Stomach (tissue), 19 donors: ENCODE measurements at places on chromosomes 12 and 14. TPM values are rescaled to one million over a fixed set of nuclear protein-coding genes. Genes with fewer than 3 reads are reported as not detected.

DNA sequence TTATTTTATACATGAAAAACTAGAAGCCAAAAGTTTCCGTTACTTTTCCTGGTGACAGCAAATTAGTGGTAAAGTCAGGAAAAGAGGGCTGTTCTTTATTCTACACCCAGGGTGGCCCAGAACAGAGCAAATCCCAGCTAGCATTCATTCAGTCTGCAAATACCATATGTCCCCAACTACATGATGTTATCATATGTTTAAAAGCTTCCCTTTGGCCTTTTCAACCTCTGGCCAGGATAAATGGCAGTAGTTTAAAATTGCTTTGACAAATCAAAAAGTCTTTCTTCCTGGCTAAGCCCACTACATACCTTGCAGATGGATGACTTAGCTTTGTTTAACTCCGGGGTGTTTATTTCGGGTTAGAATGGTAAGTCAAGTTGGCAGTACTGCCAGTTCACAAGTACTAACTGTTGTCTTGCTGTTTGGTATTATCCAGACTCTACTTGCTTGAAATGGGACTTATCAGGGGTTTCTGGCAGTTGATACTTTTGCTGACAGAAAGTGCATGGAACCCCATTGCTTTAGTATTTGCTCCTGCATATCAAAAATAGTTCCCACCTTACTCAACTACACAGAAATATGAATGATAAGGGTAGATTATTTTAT is 69.7 kb downstream of the PKP2 start:
- no peak for DNase-seq

- no peak for DNase-seq
These were observed 13.0 kb upstream of the NR1H4 start for GRCh38 chr12:100460702-100461101.

GRCh38 chr14:105527826-105528585 is 1.6 kb downstream of the TMEM121 start:
- peak; percentile 95 for DNase-seq

The MANSC4 gene
- total RNA-seq: not detected

The BORCS5 gene
- 34.8 TPM for total RNA-seq

The LGR5 gene
- not detected for total RNA-seq

DNA sequence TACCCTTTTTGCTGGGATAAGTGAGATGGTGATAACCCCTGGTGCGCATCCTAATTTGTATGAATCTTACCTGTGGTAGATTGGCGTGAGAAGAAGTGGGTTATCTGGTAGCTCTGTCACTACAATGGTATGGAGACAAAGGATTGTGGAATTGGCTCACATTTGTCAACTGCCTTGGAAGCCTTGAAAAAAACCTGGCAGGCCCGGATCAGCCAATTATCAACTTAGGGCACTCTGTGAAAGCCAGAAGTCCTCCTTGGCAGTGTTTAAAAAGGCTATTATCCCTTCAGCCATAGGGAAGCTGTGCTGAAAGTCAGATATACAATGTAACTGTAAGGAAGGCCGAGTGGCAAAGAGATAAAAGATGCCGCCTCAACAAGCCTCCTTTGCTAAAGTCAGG is 56.5 kb downstream of the WASHC3 start:
- DNase-seq: no peak

The PIGH gene
- 14.2 TPM for total RNA-seq

GRCh38 chr12:112346194-112346593 is 36.0 kb downstream of the HECTD4 start:
- DNase-seq: no peak

The RPGRIP1 gene
- total RNA-seq: not detected

- peak; percentile 49 for DNase-seq
These were observed 58.4 kb upstream of the BDKRB2 start for GRCh38 chr14:96146131-96146771.

GRCh38 chr12:87809916-87810315 is 219.3 kb downstream of the C12orf50 start:
- DNase-seq: no peak

DNA sequence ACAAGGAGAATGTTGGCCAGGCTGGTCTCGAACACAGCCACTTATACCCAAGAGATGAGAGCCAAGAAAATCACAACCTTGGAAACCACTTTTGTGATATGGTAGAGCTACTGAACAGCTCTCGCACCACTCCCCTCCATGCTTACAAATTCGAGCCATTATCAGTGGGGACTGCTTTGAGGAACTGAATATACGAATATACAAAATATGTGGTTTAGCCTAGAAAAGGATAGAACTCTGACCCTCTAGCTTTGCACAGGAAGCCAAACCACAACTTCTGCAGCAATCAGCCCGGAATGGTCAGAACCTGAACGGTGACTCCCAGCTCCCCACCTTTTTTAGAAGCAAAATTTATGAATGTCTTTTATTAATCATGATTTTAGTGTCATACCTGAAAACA is 129.8 kb upstream of the TMEM132C start:
- no peak for DNase-seq

The NDUFA9 gene
- total RNA-seq: 72.4 TPM

DNA sequence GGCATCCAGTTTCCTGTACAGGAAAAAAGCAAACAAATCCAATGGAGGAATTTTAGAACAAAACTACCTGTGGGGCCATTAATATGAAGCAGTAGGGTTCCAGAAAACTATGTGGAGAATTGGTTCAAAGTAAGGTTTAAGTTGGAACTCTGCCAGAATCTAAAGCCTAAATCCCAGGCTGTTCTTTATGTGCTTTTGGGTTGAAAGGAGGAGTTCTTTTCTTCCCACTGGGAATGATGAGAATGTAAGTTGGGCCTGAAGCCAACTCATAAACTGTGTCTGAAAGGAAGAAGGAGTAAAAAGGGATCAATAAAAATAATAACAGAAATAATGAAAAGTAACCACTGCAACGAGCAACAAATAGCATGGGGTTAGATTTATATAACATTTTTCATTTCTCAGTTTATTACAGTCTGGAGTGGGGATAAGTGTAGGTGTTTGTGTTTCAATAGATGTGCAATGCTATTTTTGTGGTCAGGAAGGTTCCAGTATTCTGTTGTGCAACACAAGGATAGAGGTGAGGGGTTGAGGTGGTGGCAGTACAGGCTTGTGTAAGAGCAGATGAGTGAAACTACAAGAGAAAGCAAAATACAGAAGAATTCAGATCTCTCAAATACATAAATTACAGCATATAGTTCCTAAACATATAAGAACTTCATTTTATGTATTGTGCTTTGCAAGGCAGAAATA is 373.6 kb downstream of the EMP1 start:
- no peak for DNase-seq

- DNase-seq: no peak
These were observed 33.4 kb downstream of the IFT81 start for GRCh38 chr12:110157539-110157938.

GRCh38 chr12:44184499-44185206 is 348.8 kb downstream of the TMEM117 start:
- DNase-seq: no peak

DNA sequence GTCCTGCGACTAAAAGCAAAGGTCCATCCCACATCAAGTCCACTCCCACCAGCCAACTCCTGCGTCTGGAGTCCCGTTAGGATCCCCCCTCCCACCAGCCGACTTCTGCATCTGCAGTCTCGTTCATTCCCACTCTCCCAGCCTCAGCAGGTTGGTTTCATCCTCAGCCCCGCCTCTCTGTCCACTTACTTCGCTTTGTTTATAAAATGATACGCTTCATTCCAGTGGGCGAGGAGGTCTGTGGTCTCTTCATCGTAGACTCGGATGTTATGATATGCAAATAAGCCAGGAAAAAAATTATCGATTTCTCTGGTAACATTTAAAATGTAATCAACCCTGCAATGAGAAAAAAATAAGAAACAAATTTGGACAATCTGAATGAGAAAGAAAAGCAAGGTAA is 56.8 kb downstream of the SSH1 start:
- DNase-seq: no peak

DNA sequence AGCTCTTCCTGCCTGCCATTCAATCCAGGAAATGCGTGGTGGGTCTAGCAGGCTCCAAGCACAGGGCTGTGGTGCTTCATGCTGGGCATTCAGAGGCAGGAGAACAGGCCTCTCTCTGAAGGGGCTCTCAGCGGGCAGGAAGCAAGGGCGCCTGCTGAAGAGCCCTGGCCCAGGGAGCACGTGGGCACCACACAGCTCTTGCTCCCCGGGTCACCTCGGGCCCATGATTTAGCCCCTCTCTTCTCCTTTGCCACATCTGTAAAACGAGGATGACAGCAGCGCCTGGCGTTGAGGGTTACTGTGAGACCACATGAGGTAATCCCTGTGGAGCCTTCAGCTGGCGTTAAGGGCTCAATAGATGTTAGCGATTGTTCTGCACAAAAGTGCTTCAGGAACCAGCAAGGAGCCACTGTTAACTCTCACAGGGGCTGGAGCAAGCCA is 37.6 kb upstream of the SPTLC2 start:
- no peak for DNase-seq

GRCh38 chr12:2825132-2825531 is 9.7 kb downstream of the NRIP2 start:
- no peak for DNase-seq

- DNase-seq: no peak
These were observed 16.3 kb upstream of the NAV3 start for GRCh38 chr12:77814386-77814785.

DNA sequence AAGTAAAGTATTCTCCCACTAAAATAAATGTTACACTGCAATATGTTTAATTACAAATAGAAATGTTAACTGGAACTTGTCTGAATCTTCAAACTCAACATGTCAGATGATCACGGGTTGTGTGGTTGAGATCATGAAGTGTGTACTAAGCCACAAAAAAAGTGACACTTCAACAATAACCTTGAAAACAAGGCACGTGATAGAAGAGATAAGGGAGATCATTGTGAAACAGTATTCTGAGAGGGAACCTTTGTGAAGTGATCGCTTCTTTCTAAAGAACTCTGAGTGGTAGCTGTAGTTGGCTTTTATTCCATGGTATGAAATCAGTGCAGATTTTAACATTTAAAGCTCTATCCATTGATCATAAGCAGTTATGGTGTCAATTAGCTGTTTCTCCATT is 60.0 kb downstream of the LIN52 start:
- DNase-seq: no peak

DNA sequence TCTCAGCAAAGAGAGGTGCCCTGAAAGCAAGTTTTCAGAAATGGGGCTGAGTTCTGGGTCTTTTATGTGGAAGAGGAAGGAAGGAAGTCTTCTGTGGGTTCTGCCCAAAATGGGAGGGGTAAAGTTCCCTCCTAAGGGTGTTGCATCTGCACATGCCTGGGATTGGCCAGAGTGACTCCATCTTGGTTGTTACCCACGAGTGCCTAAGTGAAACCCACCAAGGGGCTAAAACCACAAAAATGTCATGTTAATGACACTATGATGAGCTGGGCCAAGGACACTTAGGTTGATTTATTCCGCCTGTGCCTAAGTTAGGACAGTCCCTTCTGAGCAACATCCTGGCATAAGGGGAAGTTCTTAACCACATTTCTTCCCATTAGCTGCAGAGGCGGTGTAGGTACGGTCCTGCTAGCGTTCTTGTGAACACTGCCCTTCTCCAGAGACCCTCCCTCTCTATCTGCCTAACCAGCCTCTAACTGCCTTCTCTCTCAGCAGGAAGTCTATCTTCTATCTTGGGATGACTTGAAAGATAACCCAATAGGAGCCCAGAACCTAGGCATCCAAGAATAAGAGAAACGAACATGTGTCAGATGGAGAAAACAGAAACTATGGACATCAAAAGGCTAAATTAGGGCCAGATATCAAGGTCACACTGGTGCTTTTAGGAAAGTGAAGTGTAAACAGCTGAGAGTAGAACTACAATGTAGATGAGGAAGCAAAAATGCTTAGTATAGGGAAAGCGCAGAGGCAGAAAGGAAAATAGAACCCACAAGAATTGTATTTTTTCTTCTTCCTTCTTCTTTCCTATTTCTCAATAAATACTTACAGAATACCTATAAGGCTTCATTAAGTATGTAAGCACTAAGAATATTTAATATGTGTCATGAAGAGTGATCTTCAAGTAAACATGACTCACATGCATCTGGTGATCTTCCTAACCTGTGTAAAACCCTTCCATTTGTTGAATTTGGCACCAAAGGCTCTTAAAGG is 104.2 kb upstream of the AMN1 start:
- DNase-seq: peak; percentile 21

The MDGA2 gene
- 0.14 TPM for total RNA-seq

The PRPH gene
- not detected for total RNA-seq

GRCh38 chr12:8078398-8078797 is 3.7 kb upstream of the NECAP1 start:
- DNase-seq: no peak

The MAX gene
- total RNA-seq: 50.0 TPM

DNA sequence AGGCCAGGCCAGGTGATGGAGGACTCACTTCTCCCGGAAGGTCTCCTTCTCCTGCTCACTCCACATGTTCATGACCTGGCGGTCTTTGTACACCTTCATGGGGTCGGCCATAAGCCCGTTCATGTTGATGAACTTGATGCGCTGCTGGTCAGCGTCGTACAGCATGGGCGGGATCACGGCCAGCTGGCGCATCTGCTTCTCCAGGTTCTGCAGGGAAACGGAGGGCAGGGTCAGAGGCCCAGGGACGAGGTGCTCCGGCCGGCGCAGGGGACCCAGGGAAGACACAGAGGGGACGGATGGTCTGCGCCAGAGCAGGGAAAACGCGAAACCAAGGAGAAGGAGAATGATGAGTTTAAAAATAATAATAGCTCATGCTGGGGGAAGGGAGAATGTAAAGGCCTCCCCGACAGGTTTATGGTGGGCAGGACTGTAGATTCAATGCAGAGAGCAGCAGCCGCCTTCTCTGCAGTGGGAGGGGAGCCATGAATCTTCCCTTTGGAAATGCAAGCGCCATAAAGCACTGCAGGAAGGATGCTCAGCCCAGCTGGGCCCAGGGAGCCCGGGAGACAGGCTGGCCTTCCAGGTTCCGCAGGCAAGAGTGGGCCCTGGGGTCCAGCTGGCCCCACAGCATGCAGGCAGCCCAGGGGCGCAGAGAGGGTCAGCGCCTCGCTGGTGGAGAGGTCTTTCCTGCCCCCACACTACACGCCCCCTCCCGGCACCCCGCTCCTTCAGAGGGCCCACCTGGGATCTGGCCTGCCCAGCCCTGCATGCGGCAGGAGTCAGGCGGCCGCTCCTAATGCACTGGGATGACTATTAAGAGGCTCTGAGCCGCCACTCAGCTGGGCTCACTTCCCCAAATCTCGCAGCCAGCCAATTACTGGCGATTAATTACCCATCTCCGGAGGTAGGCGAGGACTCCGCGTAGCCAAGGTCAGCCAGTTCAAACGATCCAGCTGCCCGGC is 132.0 kb downstream of the RFLNA start:
- DNase-seq: no peak
